ENCODE measurements at places on chromosomes 5 and 9.

DNA sequence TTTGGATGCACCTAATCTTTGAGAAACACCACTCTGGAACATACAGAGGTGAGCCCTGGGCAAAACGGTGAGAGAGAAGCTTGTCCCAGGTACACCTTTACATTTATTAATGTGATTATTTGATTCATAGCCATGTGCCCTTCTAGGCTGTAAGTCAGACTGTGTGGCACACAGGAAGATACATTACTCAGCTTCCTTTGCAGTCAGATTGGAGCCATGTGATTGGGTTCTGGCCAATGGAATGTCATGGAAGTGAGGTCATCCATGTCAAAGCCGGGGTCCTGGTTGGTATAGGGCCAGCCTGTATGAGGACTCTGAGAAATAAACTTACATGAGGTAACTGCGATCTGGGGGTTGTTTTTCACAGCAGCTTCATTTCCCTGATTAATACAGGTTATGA lies 106.8 kb upstream of the CD180 start:
- DNase-seq, result no peak

GRCh38 chr9:122005597-122005996 lies 87.5 kb downstream of the TTLL11 start:
- no peak for DNase-seq

DNA sequence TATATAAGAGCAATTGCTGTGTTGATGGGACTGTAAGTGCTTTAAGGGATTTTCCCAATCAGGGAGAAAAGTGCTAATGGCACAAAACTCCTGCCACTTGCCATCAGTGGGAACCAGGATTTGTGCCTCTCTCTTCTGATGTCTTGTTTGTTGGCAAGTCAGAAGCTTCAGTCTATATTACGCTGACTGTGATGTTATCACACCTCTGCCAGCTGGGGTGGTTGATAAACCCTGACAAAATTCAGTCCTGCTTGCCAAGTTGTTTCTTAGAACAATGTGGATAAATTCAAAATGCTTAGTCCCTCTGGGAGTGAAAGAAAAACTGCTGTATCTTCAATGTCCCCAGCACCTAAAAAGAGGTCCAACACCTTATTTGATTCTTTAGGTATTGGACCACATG lies 161.4 kb upstream of the FBXL7 start:
- DNase-seq, result no peak

GRCh38 chr5:114561415-114561814 lies 199.5 kb downstream of the KCNN2 start:
- no peak for DNase-seq

DNA sequence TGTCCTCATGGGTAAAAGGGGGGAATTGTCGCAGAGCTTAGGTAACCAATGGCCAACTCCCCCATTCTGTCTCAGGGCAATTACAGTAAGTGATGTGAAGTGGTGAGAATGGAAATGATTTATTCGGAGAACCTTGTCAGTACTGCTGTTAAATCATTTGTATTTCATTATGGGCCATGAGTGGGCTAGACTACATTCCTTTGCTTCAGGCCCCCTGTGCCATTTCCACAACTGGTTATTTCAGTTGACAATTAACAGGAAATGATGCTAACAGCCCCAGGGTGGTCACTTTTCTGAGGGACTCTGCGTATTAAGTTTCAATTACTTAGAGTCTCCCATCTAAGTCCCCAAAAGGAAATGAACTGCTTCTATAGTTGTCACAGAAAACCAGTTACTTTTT lies 653.7 kb downstream of the CCDC171 start:
- no peak for DNase-seq

- DNase-seq, result no peak
Observed at GRCh38 chr5:158837908-158838307, 261.8 kb downstream of the EBF1 start.

GRCh38 chr5:41392016-41392415 lies 118.4 kb downstream of the PLCXD3 start:
- no peak for DNase-seq

- DNase-seq, result no peak
Observed at GRCh38 chr9:133331221-133331620, 4.8 kb downstream of the SURF6 start.

GRCh38 chr9:137691646-137692351 lies 73.0 kb downstream of the EHMT1 start:
- no peak for DNase-seq

DNA sequence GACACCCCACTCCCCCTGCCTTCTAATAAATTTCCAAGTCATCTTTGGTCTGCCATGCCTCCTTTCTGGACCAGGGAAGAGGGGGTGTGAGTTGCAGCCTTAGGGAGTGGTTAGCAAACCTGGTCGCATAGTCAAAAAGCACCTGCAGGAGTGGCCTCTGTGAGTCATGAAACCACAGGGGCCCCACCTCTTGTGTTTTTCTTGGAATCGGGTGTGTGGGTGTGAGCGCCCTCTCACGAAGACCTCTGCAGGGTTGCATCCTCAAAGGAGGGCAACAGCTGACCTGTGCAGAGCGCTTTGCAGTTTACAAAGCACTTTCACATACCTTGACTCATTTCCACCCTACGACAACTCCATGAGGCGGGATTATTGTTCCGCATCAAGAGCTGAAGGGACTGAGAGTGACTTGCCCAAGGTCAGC lies 36.8 kb upstream of the TEX48 start:
- peak; percentile 78 for DNase-seq

DNA sequence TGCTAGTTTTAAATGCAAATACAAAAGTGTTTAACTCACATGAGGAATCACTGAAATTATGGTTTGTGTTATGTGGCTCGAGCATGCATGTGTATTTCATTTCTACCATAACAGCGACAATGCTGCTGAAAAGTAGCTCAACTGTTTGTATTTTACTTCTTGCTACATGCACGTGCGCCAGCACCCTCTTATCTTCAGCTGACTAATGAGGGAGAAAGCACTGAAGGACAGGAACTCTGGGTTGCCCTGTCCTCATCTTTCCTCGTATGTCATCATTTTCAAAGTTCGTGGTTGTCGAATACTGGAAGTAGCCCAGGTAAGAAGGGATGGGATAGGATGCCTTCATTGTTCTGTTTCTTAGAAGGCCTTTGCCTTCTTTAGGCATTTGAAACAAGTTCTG lies 120.3 kb downstream of the SYK start:
- DNase-seq, result no peak

- DNase-seq, result no peak
Observed at GRCh38 chr5:75622564-75622963, 11.3 kb downstream of the ANKDD1B start.

DNA sequence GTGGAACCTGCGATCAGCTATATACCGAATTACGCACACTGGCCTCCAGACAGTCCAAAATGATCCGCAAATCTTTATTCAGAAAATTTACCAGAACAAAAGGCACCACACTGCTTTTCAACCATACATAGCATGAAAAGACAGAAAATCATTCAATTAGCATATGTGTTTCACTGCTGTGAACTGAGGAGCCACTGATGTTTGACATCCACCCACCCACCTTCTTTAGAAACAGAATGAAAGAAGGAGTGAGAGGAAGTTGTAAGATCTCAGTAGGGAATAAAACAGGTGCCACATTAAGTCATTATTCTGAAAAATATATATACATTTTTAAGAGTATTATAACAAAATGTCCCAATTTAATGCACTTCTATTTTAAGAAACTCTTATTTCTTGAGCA lies 156.8 kb downstream of the NFIB start:
- no peak for DNase-seq

GRCh38 chr9:94668928-94669729 lies 29.8 kb upstream of the FBP1 start:
- peak; percentile 33 for DNase-seq

DNA sequence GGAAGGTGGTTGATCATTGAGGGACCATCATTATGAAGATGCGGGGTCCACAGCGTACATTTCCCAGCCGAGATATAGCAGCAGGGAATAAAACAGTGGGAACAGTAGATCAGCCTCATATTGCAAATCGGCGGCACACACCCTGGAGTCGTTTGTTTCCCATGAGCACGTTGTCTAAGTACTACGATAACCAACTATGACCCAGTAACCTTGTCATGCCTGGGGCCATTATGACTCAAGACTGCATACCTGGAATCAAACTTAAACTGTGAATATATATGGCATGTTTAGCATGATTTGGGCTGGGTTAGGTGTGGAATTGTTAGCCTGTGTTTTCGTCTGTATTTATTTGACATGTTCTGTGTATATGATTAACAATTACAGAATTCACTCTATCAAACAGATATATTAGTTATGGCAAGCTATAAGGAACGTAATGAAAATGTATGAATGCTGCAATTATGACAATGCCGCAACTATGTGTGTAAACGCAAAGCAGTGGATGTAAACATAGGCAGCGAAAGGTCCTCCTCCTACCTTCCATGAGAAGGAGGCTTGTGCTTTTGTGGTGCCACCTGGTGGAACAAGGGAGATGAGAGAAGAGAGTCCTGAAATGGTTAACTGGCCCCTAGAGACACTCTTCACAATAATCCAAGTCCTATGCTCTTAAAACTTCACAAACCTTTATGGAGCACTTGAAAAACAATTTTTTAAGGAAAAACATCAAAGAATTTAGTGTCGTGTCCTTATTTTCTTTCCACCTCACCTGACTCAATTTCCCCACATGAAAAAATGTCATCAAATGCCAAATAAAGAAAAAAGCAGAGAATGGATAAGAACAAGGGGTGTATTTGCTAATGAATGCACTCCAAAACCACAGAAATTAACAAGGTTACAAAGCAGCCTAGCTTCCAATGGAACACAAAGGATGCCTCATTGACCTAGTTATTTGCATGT lies 47.1 kb downstream of the SEMA5A start:
- no peak for DNase-seq

DNA sequence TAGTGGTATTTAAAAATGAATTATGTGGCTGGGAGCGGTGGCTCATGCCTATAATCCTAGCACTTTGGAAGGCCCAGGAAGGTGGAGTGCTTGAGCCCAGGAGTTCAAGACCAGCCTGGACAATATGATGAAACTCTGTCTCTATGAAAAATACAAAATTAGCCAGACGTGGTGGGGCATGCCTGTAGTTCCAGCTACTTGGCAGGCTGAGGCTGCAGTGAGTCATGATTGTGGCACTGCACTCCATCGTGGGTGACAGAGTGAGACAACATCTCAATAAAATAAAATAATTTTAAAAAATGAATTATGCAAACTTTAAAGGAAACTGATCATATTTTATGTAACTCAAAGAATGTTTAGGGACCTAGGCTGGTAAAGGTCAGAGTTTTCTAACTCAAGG lies 310.8 kb upstream of the DMRT1 start:
- no peak for DNase-seq

GRCh38 chr5:175696139-175696854 lies 38.4 kb downstream of the HRH2 start:
- DNase-seq, result peak; percentile 64

DNA sequence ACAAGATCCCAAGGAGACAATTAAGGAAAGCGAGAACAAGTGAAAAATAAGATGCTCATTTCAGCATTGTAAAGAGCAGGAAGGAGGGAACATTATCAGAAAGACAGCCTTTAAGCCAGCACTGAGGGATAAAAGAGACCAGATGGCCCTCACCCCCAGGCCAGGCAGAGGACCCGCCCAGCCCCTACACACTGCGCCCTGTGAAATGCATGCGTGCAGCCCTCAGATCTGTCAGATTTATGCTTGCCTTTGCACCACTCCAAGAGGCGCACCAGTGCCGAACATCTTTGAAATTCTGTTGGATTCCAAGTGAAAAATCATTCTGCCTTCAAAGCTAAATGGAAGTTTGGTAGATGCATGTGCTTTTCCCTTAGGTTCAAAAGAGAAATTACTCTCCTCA lies 378.0 kb downstream of the MLLT3 start:
- DNase-seq, result no peak

DNA sequence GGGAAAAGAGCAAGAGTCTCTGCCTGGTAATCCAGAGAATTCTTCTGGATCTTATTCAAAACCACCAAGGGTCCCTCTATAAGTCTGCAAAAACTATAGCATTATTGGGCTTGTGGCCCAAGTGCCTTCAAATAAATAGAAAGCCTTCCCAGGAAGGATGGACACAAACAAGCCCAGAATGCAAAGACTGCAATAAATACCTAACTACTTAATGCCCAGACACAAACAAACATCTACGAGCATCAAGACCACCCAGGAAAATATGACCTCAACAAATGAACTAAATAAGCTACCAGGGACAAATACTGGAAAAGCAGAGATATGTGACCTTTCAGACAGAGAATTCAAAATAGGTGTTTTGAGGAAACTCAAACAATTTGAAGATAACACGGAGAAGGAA lies 355.8 kb upstream of the GRAMD2B start:
- DNase-seq, result no peak

DNA sequence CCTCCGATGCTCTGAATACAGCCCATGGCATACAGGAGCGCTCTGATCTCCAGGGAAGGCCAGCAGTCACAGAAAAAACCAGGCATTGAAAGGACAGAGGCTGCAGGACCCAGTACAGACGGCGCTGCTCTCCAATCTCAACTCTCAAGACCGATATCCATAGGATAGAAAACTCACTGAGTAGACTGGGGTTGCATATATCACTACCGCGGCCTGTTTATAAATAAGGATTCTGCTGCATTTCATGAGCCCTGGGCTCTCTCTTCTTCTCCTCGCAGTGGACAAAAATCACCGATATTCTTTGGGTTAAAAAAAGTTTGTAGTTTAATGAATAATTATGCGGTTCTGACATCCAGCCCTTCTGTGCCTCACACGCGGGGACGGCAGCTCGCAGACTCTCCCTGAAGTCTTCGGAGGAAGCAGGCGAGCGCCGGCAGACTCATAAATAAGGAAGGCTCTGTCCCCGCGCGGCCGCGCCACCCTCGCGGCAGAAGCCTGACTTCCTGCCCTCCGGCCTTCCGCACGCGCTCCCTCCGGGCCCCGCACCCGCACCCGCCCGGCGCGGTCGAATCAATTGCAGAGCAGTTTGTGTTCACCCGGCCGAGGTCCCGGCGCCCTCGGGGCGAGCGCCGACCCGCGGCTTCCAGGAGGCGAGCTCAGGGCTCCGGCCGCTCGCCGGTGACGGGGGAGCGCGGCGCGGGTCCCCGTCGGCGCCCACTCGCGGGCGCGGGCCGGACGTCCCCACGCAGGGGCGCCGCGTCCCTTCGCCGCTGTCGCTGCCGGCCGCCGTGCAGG lies at the start of gene FAM78A:
Gene FAM78A (minus strand): TSS at position 417 of the 795 bp plus-strand sequence. CDS start 331 bp downstream, at position 86.
- no peak for DNase-seq

DNA sequence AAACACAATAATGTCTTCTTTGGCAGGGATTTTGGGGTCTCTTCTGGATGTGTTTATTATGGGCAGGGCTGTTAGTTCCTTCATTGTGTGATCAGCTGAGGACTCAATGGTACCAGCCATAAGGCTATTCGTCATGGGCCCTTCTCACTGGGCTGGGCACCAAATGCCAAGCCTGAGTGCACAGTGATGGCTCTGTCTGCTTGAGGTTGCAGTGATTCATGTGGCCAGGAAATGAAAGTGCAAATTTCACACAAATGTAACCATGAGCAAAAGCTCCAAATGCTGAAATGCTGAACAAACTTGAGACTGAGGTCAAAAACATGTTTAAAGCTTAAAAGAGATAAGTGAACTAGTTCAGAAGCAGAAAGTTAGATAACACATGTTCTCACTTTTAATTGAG lies 191.0 kb downstream of the TARS1 start:
- DNase-seq, result no peak

DNA sequence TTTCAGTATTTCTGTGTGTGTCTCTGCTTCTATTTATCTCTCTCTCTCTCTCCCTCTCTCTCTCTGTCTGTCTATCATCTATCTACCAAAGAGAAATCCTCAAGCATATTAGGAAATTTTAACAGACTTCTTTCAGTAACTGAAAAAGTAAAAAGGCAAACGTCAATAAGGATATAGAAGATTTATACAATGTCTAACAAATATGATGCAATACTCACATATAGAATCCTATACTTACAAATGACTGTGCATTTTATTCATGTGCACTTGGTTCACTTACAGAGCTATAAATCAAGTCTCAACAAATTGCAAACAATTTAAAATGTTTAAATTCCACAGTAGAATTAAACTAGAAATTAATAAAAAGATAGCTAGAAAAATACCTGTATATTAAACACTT lies 289.0 kb downstream of the PSAT1 start:
- DNase-seq, result no peak

Data from activated CD4-positive, alpha-beta T cell treated with anti-CD3 and anti-CD28 coated beads, Interleukin-2, amount 50 U/mL, for 4 hours (primary cell).